ENCODE measurements at places on chromosomes 5 and 9. TPM values are rescaled to one million over a fixed set of nuclear protein-coding genes. Genes with fewer than 3 reads are reported as not detected.

OTULINL gene
- 47.1 TPM for total RNA-seq

DNA sequence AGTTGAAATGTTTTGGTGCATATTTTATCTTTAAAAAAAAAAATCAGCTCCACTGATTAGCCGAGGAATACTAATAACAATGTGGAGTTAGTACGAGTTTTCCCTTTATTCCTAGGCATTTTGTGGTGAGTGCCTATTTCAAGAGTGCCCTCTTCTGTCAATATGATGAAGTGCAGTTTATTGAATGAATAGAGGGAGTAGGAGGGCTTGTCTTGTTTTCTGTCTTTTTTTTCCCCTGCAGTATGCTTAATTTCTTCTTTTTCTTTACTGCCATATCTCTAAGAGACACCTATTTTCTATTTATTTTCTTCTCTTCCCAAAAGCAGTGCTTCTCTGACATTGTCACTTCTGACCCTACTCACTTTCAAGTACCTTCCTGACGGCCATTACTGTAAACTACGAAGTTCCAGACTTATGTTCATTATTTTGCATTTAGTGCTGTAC is 169.6 kb upstream of the PITX1 start:
- H3K27ac ChIP-seq: no peak overlapping the region
- peaks cover 13% of the 10 kb centered on the region for H3K27me3 ChIP-seq
- no peaks in the 10 kb centered on the region for H3K36me3 ChIP-seq

GRCh38 chr9:126470241-126470993 is 143.3 kb upstream of the LMX1B start:
- no peaks in the 10 kb centered on the region for H3K36me3 ChIP-seq
- peak overlapping the region; percentile 76 for H3K27ac ChIP-seq
- H3K4me3 ChIP-seq: peak overlapping the region; percentile 72
- no peak for DNase-seq
- H3K27me3 ChIP-seq: no peaks in the 10 kb centered on the region

DNA sequence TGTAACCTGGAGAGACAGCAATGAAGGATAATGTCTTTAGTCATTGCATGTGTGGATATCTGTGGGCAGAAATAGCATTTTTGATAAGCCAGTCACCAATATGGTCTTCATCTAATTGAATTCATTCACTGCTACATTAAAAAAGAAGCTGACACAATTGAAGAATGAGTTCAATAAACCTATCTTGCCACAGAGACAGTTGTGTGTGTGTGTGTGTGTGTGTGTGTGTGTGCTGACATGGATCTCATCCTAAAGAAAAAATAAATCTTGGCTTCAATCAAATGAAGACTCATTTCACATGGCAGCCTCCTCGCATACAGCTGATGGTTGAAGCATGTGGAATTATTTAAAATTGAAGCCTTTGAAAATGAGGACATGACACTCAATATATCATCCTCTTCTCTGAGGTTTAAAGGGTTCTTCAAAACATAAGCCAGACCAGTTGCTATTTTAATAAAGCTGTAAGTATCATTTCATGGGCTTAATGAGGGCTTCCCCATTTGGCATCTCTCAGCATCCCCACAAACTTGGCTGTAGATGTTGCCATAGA is 118.5 kb upstream of the PTPN3 start:
- H3K4me1 ChIP-seq: no peaks in the 10 kb centered on the region
- no peaks in the 10 kb centered on the region for H3K36me3 ChIP-seq
- DNase-seq: no peak
- no peak overlapping the region for H3K27ac ChIP-seq

DNA sequence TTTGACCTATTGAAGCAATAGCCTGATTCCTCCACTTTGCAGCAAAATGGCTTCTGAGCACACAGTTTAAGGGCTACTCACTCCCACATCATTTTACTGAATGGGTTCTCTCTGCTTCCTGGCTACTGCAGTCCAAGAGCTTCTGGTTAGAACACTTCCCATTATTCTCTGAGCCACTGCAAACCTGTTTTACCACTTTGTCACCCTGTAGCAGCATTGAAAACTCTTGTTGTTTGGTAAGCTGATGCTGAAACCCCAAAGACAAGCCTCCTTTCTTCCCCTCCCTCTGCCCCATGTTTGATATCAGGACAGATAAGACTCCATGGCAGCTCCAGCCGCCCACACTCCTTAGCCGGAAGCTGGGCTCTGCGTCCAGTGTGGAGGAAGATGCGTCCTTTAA is 84.4 kb upstream of the RARS1 start:
- H3K4me1 ChIP-seq: no peaks in the 10 kb centered on the region
- H3K4me3 ChIP-seq: no peak overlapping the region
- no peak for DNase-seq
- no peaks in the 10 kb centered on the region for H3K36me3 ChIP-seq
- no peak overlapping the region for H3K27ac ChIP-seq

CCL19 gene
- total RNA-seq: not detected

TTF1 gene
- total RNA-seq: 16.9 TPM

- H3K27ac ChIP-seq: no peak overlapping the region
- H3K36me3 ChIP-seq: peaks cover 12% of the 10 kb centered on the region
- H3K27me3 ChIP-seq: no peaks in the 10 kb centered on the region
- H3K4me3 ChIP-seq: no peak overlapping the region
- no peak for DNase-seq
- H3K4me1 ChIP-seq: no peaks in the 10 kb centered on the region
Observed at GRCh38 chr5:83048277-83048676, 28.9 kb downstream of the TMEM167A start.

DNA sequence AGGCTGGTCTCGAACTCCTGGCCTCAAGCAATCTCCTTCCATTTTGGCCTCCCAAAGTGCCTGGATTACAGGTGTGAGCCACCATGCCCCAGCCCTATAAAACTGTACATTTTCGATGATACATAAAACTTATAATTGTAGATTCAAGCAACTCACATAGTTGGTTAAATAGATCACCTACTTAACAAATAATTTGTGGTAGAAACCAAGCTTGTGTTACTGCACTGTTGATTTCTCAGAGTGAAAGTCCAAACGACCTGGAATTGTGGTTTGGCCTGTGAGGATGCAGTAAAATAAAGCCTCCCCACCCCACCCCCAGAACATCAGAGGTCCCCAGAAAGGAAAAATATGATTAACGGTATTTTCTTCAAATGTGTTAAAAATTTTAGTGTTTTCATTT is 92.7 kb downstream of the TRIO start:
- H3K27ac ChIP-seq: no peak overlapping the region
- H3K4me3 ChIP-seq: no peak overlapping the region
- H3K27me3 ChIP-seq: peaks cover 4% of the 10 kb centered on the region
- H3K4me1 ChIP-seq: no peaks in the 10 kb centered on the region

DNA sequence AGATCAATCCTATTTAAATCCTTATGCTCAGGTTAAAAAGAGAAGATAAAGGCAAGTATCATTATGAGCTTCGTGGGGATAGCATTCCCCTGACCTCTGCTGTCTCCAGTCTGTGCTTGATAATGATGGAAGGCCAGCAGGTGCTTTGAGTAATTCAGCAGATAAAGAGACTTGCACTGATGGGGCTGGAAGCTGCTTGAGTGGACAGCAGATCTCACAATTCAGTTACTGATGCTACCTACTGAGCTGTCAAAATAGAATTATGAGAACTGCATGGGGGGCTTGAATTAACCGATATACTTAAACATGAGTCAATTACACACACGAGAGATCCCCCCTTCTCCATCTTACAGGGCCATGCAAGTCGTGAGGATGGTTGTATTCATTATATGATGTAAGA is 107.7 kb upstream of the GPR151 start:
- no peak for DNase-seq
- H3K4me3 ChIP-seq: no peak overlapping the region
- H3K27me3 ChIP-seq: no peaks in the 10 kb centered on the region
- H3K27ac ChIP-seq: no peak overlapping the region

- no peaks in the 10 kb centered on the region for H3K36me3 ChIP-seq
- H3K27me3 ChIP-seq: no peaks in the 10 kb centered on the region
- DNase-seq: no peak
- H3K4me3 ChIP-seq: no peak overlapping the region
- no peaks in the 10 kb centered on the region for H3K4me1 ChIP-seq
- H3K27ac ChIP-seq: no peak overlapping the region
Observed at GRCh38 chr9:107694390-107694789, 204.8 kb upstream of the KLF4 start.

CTXN3 gene
- not detected for total RNA-seq

DNA sequence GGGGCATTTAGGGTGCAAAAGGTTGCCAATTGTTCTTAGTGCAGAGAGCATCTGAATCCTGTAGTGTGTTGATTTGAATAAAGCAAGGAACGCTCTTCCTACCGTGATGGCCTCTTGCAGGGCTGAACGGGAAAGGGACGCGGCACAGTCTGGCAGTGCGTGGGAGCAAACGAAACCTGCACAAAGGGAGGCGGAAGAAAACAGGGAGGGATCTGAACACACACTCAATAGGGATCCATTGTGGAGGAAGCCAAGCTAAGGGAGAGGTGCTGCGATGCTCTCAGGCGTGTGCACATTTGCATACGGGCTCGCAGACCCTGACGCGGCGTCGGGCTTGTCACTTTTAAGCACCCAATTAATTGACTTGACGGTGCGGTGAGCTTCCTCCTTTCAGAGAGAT is 414.0 kb upstream of the IRX1 start:
- DNase-seq: no peak
- no peaks in the 10 kb centered on the region for H3K36me3 ChIP-seq
- no peaks in the 10 kb centered on the region for H3K4me1 ChIP-seq
- H3K4me3 ChIP-seq: no peak overlapping the region
- H3K27ac ChIP-seq: no peak overlapping the region

DNA sequence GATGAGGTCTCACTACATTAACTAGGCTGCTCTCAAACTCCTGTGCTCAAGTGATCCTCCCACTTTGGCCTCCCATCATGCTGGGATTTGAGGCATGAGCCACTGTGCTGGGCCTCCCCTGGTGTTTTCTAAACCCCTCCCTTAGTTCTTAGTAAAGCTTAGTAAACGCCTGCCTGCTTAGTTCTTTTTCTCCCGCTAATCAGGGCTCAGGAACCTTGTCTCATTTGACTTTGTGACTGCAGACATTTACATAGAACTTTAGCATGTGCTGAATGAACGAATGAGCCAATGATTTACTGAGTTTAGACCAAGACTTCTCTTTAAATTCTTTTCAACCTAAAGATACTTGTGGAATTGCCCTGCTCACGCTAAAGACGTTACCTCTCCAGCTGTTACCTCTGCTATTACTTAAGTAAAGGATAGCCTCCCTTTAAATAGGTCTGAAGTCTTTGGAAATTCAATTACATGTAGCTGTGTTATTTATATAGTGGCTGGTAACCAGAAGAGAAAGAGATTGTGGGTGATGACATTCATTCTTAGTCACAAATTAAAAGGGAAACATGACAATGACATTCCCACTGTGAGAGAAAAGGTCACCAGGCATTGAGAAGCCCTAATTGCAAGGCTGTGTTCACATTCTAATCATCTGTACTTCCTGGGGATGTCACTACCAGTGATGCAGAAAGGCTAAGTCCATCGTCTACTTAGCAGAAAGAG is 18.6 kb upstream of the SUSD1 start:
- H3K27me3 ChIP-seq: no peaks in the 10 kb centered on the region
- no peaks in the 10 kb centered on the region for H3K36me3 ChIP-seq
- no peak overlapping the region for H3K27ac ChIP-seq
- H3K4me3 ChIP-seq: no peak overlapping the region
- H3K4me1 ChIP-seq: no peaks in the 10 kb centered on the region

- DNase-seq: no peak
- H3K4me3 ChIP-seq: no peak overlapping the region
- no peaks in the 10 kb centered on the region for H3K27me3 ChIP-seq
- H3K27ac ChIP-seq: peak overlapping the region; percentile 23
- peaks cover 87% of the 10 kb centered on the region for H3K4me1 ChIP-seq
Observed at GRCh38 chr9:133119103-133119845, 1.8 kb downstream of the RALGDS start.

DNA sequence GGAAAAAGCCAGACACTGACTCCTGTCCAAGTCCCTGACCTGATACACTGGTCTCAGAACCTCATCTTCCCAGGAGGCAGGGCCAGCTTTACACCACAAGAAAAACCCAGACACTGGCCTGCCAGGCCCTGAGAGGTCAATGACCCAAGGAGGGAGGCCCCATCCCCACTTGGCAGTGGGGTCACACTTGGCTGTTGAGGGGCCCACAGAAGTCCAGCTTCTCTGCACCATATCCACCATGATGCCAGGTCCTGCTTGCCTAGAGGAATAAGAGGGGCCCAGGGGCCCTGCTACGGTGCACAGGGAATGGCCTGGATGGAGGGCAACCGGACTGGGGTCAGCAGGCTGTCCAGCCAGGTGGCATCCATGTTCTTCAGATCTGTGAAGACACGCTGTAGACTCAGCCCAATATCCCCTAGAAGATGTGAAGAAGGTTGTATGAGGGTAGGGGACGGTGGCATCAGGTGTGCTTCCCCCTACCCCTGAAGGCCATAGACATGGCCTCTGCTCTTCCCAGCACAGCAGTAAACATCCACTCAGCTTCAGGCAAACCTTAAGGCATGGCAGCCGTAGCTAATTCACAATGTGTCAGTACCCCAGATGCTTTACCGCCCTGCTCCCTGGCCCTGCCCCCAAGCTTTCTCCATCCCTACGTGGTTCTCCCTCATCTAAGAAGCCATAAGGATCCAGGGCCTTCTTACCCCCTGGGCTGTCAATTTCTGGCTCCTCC is 6.7 kb downstream of the IRF1 start:
- H3K4me3 ChIP-seq: no peak overlapping the region
- H3K36me3 ChIP-seq: peaks cover 70% of the 10 kb centered on the region
- peak overlapping the region; percentile 55 for H3K27ac ChIP-seq
- no peak for DNase-seq
- H3K4me1 ChIP-seq: peaks cover 77% of the 10 kb centered on the region

DNA sequence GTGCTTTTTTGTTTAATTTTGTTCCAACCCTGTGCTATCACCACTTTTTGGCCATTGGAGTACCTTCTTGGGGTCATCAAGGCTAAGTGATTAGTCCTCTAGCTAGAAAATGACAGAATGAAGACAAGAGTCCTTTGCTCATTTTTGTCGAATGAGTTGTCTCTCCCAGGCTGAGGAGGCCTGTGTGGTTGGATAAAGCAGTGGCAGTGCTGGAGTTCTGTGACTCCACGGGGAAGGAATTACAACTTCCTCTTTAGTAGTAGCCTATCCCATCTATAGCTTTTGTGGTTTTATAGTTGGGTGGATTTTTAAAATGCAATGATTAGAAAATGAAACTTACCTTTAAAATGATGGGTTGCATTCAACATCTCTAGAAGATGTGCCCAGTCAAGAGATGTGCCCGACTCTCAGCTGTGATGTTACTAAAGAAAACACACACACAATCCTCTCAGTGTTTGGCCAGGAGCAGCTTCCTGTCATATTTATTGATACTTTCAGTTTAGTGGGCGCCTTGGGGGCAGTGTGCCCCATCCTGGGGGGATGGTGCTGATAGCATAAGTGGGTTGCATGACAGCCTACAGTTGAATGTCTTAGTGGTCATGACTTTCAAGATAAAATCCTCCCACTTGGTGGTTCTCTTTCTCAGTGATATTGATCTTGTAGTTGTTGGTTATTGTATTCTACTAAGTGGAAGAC is 11.9 kb downstream of the OTULINL start:
- peak; percentile 39 for DNase-seq
- H3K27ac ChIP-seq: peak overlapping the region; percentile 81
- peaks cover 83% of the 10 kb centered on the region for H3K4me1 ChIP-seq
- peak overlapping the region; percentile 87 for H3K4me3 ChIP-seq
- H3K27me3 ChIP-seq: no peaks in the 10 kb centered on the region

GRIA1 gene
- total RNA-seq: not detected

- no peak overlapping the region for H3K27ac ChIP-seq
- H3K36me3 ChIP-seq: no peaks in the 10 kb centered on the region
- no peak overlapping the region for H3K4me3 ChIP-seq
Observed at GRCh38 chr5:145667742-145668141, 167.4 kb downstream of the PRELID2 start.
